ENCODE measurements at places on chromosomes 4 and X.

DNA sequence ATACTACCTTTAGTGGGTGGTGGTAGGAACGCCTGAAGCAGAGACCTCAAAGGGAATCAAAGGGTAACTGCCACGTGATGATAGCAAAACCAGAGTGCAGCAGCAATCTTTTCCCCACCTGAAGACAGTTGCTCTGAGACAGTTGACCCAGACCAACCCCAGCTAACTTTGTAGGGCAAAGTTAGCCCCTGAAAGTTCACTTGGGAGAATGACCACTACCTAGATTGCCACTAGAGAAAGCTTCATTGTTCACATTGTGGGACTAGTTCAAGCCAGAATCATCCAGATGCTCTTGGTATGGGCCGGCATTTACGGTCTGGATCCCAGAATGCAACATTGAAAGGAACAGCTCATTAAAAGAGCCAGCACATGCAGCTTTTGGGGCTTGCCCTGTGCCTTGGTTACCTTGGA is 4.1 kb downstream of the SEPTIN6 start:
- no peak for DNase-seq

GRCh38 chrX:115625572-115626301 is 64.8 kb downstream of the PLS3 start:
- DNase-seq = no peak

DNA sequence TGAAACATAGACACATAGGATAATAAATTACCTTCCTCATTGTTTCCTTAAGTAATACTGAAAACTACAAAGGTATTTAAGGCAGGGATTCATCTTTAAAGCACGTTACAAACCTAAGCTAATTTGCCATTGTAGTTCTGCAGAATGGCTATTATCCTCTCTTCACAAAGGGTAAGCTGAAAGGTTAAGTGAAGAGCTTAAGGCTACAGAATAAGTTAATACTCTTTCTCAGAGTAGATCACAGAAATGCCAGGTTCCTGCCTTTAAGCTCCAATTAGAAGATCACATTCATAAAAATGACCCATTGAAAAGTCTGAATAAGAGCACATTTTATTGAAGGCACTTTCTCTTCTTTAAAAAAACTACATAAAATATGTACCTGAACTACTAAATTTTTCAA is 42.1 kb upstream of the PRDM5 start:
- DNase-seq = no peak

DNA sequence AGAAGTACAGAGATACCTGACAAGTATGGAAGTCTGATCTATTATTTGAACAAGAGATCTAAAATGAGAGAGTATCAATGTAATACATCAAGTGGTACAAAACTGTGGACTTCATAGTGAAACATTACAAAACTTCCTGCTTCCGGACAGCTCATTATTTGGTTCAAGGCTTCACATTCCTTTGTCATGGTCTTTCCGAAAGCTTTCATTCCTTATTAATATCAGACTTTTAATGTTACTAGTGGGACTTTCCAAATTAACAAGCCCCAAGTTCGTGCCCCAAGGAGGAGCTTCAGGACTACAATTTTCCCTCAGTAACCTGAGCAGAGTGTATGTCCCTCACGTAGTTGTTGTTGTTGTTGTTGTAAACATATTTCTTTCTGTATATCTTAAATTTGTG is 1.2 kb downstream of the CHIC2 start:
- no peak for DNase-seq

GRCh38 chr4:140811429-140811828 is 55.2 kb upstream of the TBC1D9 start:
- no peak for DNase-seq

GRCh38 chr4:88382621-88383020 is 4.0 kb downstream of the HERC6 start:
- DNase-seq = no peak

DNA sequence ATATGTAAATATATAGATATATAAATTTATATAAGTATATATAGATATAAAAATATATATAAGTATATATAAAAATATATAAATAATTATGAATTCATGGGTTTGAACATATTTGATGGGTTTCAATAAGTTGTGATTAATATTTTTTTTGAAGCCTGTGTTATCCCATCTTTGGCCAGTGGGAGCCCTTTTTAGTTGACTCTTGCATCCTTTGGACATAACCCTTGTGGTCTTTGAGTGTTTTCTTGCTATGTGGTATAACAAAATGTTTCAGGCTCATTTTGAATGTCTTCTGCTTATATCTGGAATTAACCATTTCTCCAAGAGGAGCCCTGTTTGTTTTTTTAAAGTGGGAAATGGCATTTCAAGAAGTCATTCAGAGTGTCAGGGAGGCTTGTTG is 15.2 kb downstream of the SNX25 start:
- DNase-seq = no peak

DNA sequence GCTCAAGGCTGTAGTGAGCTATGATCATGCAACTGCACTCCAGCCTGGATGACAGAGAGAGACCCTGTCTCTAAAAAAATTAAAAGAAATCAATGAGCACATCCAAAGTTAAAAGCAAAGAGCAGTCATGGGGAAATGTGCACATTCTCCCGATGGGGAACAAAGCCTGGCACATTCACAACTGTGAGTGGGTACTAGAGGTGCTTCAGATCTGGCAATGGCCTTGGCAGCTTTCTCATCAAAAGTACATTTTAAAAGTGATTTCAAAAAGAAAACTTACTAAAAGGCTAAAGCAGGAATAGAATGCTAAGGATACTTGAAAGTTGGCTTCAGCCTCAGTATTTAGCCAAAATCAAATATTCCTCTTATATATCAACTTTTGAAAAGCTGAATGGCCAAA is 145.9 kb upstream of the MAOA start:
- no peak for DNase-seq

DNA sequence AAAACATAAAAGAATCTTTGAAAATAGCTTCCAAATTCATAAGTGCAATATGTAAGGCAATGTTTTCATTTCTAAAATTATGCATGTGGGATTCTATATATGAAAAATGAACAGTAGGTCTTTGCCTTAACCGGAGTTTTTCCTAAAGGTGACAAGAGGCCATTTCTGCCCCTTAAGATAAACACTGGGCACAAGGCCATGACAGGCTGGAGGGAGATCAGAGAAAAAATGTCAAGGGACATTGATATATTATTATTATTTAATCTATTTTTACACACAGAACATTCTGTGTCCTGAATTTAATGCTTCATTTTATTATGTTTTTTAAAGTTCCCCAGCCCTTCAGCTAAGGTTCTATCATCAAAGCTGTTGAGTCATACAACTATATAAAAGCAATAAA is 118.8 kb downstream of the CHM start:
- no peak for DNase-seq

DNA sequence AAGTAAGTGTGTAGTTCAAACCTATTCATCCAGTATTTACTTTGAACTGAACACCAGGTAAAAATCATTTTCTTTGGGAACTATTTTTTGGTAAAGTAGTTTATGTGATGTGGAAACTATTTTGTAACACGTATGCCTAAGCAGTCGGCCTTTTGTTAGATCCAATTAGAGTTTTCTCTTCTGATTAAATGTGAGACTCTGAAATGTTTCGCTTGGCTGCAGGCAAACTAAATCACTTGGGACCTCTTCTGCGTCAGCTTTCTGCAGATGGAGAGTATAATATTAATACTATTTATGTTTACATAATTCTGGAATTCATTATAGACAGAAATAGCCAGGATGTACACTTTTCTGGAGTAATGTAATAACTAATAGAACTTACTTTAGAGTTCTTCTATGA is 46.9 kb downstream of the BMPR1B start:
- no peak for DNase-seq

- no peak for DNase-seq
Measured at GRCh38 chr4:112511093-112511802, 4.7 kb downstream of the NEUROG2 start.

DNA sequence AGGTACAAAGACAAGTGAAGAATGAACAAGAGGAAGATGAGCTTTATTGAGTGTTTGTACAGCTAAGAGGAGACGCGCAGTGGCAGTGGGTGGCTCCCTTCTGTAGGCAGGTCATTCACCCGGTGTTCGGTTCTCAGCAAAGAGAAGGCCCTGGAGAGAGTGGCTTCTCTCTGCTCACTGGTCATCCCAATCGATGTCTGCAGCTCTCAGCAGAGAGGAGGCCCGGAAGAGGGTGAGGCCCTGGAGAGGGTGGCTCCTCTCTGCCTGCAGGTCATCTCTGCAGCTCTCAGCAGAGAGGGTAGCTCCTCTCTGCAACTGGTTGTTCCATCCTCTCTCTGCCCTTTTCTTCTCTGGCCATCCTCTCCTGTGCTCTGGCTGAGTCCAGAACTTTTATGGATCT is 126.5 kb downstream of the UGT8 start:
- DNase-seq = no peak

- no peak for DNase-seq
Measured at GRCh38 chr4:54077812-54078211, 13.4 kb upstream of the CHIC2 start.

DNA sequence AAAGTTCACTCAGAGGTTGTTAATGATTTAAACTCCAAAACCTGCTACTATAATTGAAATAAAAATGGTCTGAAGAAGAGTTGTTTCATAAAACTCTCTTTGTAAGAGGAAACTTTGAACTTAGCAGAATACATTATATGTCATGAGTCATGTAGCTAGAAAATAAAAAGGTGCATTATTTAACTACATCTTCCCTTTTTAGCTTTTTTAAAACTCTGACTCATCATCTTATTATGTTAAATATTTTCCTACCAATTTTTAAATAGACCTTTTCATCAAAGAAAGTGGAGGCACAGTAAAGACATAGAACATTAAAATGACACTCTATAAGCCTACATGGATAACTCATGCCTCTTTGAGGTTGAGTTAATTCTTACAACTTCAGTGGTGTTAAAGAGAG is 1.2 kb upstream of the ZNF827 start:
- DNase-seq = no peak

- DNase-seq = no peak
Measured at GRCh38 chr4:56640621-56641493, 40.2 kb downstream of the HOPX start.

- DNase-seq = no peak
Measured at GRCh38 chr4:24202579-24202978, 312.7 kb upstream of the PPARGC1A start.

DNA sequence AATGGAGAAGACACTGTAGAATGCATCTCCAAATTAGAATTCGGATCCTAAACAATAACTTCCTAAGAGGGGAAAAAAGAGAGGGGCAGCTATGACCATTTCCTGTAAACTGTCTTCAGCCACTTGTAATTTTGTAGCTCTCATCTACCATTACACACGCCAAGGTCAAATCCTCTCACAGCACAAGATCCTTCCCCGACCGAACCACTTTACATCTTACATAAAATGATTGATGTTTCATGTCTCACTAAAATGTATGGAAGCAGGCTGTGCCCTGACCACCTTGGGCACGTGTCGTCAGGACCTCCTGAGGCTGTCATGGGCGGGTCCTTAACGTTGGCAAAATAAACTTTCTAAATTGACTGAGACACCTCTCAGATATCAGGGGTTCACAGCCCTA is 24.1 kb upstream of the PBDC1 start:
- no peak for DNase-seq

DNA sequence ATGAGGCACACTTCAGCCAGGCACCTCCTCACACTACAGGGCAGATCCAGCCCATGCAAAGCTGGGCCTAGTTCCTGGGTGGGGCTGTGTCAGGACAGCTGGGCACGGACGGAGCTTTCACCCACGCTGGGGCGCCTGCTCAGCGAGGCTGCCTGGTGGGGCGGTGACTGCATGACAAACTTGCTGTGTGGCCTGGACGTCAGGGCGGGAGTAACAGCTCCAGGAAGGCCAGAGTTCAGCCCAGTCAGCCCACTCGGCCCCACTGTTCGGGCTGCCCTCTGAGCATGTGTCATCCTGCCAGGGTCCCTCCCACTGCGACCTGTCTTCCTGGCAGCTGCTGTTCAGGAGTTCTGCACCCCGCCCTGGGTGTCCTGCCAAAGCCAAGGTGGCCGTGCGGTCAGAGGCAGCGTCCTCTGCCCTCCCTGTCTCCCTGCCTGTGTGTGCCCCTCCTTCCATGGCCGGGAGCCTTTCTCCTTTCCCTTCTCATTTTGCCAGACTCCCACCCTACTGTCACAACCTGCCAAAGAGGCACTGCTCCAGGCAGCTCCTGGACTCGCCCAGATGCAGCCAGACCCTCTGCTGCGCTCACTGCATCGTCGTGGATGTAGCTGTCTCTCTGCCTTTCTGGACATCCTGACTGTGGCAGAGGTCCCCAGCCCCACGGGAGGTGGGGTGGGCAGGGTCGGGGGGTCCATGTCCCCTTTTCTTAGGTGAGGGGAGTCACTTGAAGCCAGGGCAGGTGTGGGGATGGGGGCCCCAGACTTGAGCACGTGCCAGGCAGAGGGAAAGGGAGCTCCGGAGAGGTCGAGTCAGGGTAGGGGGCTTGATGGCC is 33.0 kb upstream of the KIAA0232 start:
- DNase-seq = no peak

DNA sequence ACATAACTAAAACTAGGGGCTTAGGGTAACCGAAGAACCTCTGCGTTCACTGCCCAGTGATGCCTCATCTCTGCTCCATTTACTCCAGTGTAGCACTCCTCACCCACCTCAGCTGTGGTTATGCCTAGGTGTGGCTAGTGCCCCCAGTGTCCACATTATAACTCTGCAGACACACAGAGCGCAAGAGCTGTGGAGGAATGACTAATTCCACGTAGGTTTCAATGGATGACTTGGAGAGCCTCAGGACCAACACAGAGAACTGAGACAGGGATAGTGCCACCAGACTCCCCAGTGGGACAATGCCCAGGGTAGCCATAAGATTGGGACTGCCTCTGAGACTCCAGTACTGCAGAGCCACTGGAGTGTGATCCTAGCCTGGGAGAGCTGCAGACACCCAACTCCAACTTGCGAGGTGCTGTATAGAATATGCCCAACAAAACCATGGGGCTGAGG is 542.4 kb upstream of the DIPK2B start:
- DNase-seq = no peak

DNA sequence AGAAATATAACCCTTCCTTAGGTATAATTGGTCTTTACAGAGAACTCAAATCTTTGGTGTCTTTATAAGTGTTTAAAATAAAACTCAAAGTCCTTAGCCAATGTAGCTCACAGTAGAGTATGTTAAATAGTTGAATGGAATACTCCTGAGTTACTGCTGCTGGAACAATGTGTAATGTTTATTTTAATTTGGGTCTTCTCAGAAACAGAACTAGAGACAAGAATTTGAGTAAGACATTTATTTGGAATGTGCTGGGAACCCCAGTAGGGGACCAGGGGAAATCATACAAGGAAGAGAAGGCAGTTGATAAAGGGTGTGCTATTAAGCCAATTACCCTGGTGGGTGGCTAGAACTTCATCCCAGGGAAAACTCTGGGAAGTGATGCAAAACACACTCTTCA is 240.4 kb upstream of the LDB2 start:
- no peak for DNase-seq

DNA sequence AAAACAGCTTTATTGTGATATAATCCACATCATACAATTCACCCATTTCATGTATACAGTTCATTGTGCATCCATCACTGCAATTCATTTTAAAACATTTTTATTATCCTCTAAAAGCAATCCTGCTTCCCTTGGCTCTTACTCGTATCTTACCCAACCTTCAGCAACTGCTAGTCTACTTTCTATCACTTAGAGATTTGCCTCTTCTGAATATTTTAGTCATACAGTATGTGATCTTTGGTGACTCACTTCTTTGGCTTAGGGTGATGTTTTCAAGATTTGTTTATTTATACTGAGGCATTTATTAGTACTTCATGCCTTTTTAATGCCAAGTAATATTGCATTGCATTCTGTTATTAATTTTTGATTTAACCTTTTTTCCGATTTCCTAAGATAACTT is 15.0 kb upstream of the MSMO1 start:
- no peak for DNase-seq

GRCh38 chrX:115553171-115553570 is 7.8 kb upstream of the PLS3 start:
- no peak for DNase-seq

- no peak for DNase-seq
Measured at GRCh38 chr4:24846716-24847115, 51.3 kb downstream of the SOD3 start.

All from fibroblast of skin of left biceps (primary cell).